Stomach (tissue), 19 donors: ENCODE measurements at places on chromosomes 16 and 17. TPM values are rescaled to one million over a fixed set of nuclear protein-coding genes. Genes with fewer than 3 reads are reported as not detected.

GRCh38 chr16:88844419-88845036 lies 12.2 kb downstream of the GALNS start:
- DNase-seq: no peak

GRCh38 chr16:73480381-73480780 lies 432.5 kb upstream of the ZFHX3 start:
- no peak for DNase-seq

GRCh38 chr17:81513753-81514488 lies 1.3 kb upstream of the ACTG1 start:
- peak; percentile 89 for DNase-seq

- DNase-seq: no peak
Measured at GRCh38 chr16:17420816-17421215, 49.9 kb downstream of the XYLT1 start.

GRCh38 chr17:31510308-31511194 lies 119.1 kb downstream of the RAB11FIP4 start:
- DNase-seq: no peak

- peak; percentile 55 for DNase-seq
Measured at GRCh38 chr16:53429221-53429943, 4.9 kb upstream of the RBL2 start.

The TMEM220 gene
- total RNA-seq: 4.9 TPM

The AGRP gene
- total RNA-seq: not detected

The TMEM235 gene
- not detected for total RNA-seq

The OSBPL7 gene
- 141 TPM for total RNA-seq

The MT1F gene
- total RNA-seq: 13.3 TPM

The P2RX5 gene
- 4.7 TPM for total RNA-seq
